Erythroblast (primary cell): ENCODE measurements at places on chromosomes 1 and 21.
A peak's percentile ranks its signal among the peaks of the same experiment; 100 is the strongest.

DNA sequence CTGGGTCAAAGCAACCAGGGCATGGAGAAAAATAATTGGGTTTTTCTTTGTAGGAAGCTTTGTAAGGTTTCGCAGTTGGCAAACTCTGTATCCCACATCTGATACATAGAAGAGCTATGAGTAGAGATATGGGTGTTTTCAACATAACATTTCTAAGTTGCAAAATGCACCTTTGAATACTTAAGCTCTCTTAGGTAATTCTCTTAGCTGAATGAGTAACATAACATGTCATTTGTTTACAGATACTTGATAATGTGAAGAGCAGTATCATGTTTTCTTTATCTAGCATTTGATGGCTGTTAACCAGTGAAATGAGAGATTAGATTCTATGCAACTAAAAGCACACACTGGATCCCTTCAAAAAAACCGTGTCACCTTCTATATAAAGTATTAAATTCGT is 21.6 kb downstream of the RAVER2 start:
- no peak for DNase-seq

GRCh38 chr1:54485416-54485815 is 62.6 kb upstream of the ACOT11 start:
- no peak for DNase-seq

DNA sequence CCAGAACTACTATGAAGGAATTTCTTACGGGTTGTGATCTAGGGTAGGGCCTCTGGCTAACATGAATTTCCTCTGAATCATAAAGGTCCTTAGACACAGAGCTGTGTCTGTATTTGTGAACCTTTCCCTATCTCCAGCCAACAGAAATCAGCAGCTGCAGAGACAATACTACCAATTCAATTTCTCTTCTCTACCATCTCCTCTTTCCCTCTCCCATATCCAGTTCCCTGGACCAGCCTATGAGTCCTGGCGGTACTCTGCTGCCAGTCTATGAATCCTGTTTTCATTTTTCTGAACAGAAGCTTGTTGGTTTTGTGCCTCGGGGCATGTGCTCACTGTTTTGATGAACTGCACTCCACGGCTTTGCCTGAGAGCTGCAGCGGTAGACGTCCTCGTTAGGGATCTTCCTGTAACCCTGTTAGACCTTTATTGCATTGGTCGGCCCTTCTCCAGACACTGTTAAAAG is 458.0 kb upstream of the VAMP3 start:
- DNase-seq, result no peak

DNA sequence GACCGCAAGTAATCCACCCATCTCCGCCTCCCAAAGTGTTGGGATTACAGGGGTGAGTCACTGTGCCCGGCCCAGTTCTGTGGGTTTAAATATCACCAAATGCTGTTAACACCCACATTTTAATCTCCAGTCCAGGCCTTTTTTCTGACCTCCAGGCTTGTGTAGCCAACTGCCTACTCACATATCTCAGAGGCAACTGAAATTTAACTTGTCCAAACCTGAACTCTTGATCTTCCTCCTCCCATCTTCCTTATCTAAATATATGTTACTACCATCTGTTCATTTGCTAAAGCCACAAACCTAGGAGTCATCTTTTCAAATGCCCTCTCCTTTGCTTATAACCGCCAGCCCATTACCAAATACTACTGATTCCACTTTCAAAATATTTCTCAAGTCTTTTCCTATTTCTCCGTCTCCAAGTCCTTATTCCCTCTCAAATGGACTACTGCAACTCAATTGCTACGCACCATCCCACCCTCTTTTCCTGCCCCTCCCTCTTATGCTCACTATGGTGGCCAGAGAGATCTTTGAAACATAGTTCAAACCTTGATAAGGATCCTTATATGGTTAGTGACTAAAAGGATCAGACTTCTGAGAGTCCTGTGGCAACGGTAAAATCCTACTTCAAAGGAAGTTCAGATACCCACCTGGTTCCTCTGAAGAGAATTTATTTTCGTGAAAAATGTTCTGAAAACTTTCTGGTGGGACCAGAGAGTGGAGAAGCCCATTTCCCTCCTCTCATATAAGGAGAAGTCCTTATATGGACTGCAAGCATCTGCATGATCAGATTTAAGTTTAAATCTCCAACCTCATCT is 78.5 kb upstream of the CDC42BPA start:
- peak; percentile 89 for DNase-seq
